Brain pericyte (primary cell): ENCODE measurements at places on chromosomes 12 and 14.

DNA sequence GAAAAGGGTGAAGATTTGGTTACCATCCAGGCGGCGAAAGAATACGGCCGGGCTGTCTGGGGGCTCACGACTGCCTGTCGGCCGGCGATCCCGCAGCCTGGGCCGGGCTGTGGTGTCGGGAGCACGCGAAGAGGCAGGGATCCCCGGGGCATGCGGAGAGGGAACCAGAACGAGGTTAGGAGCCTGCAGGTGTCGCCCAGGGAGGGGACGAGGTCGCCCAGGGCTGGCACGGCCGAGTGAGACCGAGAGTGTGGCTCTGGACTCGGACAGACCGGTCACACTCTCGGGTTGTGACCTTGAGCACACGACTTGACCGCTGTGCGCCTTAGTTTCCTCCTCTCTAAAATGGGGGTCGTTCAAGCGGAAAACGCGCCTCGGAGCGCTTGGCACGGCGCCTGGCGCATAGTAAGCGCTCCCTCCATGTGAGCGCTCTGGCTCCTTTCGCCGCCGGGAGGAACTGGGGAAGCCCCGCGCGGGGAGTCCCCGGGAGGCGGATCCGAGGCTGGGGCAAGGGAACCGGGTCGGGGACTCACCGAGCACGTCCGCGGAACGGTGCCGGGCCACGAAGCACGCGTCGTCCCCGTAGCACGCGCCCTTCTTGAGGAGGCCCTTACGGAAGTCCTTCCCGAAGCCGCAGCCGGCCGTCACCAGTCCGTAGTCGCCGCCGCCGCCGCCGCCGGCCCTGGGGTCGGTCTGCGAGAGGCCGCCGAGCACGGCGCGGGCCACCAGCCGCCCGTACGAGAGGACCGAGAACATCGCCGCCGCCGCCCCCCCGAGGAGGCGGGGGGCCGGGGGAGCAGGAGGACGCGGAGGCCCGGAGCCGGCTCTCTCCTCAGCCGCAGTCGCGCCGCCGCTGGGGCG, 612 bp downstream of the PPTC7 start:
- no peak for DNase-seq

DNA sequence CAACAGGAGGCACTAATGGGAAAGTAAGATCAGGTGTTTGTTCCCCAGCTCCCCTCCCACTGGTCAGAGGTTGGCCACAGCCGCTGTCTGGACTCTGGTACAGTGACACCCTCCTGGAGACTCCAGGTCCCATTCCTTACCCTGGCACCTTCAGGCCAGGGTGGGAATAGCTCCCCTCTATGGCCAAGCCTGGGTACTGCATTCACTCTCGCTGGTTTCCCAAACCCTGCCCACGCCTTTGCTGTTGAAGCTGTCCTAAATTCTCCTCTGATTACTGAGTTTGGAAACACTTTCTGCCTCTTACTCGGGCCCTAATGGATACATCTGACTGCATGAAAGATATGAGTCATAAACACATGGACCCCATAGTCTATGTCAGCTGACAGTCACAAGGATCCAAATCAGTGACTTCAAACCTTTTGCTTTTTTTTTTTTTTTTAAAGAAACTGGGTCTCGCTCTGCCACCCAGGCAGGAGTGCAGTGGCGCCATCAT, 17.9 kb downstream of the HRK start:
- DNase-seq, result no peak

DNA sequence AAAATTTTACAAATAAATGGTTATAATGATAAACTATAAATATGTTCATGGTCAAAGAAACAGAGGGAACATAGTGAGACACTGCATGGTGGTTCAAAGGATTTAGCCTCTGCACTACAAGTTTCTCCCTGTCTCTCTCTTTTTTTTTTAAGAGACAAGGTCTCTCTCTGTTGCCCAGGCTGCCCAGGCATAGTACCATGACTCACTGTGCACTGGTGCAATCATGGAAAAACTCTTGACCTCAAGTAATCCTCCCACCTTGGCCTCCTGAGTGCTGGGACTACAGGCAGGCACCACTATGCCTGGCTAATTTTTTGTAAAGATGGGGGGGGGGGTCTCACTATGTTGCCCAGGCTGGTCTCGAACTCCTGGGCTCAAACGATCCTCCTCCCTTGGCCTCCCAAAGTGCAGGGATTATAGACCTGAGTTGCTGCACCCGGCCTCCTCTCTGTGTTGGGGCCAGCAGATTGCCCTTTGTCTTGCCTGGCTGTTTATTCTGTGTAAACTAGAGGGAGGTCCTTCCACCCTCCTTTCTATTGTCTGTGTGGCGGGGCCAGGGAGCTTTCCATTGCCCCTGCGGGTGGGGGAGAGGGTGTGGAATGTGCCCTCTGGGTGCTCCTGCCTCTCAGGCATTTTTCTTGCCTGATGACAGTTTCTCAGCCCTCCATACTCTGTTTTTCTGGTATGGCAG, 22.1 kb downstream of the MTHFD1 start:
- no peak for DNase-seq

- DNase-seq, result no peak
These were observed 90.7 kb downstream of the PLEKHA5 start for GRCh38 chr12:19220205-19220604.

- no peak for DNase-seq
These were observed 820.3 kb downstream of the TMEM121 start for GRCh38 chr14:106346534-106347290.

GRCh38 chr12:125492354-125493270, 427.4 kb downstream of the AACS start:
- DNase-seq, result no peak

DNA sequence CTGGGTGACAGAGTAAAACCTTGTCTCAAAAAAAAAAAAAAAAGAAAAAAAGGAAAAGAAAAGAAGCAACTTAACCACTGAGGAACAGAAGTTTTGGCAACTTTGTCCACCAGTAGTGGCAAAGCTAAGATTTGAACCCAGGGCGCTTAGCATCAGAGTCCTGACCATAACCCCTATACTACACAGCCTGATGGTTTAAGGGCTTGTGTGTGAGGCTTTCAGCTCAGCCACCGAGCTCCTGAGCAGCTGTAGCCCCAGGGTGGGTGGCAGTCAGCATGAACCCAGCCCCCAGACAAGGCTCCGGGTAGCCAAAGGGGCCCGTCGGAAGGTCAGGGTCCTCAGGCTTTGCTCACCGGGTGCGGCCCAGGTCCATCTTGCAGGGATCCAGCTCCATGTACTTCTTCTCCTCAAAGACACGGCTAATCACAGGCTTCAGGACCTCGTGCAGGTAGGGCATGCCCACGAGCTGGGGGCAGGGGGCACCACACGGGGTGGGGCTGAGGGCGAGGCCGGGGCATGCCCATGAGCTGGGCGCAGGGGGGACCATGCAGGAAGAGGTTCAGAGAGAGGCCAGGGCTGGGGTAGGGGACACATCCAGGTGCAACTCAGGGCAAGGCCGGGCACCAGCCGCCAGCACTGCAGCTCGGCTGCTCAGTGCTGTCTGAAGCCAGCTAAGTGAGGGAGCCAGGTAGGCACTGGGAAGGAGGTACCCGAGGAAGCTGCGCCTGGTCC, 20.9 kb downstream of the RASAL1 start:
- DNase-seq, result no peak

DNA sequence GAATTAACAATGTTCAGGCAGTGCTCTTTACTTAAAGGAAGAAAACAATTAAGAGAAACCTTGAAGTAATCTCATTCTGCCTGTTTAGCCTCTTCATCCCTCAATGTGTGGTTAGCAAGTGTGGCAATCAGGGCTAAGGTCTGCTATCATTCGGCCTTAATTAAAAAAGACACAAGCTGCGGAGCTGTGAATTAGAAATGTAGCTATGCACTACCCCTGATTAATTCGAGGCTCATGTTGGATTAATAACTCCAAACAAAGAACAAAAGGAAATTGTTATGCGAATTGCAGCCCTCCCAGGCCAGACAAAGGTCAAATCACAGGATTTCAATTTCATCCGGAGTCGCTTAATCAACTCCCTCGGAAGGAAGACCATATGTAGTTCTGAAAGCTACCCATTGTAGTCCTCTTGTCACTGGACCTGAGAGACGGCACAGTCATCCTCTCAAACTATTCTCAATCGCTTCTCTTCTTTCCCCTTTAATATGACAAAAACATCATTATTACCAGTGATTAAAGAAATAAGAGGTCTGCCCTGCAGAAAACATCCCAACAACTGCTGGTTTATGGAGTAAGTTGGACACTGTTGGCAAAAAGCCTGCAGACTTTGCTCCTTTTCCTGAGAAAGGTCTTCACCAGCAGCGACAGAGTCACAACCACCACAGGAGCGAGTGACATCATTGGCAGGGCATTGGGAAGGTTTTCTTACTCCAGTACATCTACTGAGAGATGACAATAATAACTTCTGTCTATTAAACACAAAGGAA, 71.1 kb upstream of the SOX5 start:
- DNase-seq, result no peak

DNA sequence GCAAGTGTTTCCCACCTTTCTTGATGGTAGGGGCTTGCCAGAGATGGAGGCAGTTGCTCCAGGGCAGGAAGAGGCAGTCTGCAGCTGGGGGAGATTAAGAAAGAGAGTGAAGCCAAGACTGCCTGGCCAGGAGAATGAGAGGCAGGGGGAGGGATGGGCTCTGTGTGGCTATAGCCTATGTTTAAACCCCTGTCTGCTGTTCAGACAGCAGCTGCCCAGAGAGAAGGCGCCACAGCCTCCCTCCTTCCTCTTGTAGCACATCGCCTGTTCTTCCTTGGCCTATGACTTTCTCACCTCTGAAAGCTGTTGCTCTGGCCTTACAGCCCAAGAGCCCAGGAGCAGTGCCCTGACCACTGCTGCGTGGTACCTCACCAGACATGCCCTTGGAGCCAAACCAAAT, 61.7 kb downstream of the EMP1 start:
- no peak for DNase-seq

- DNase-seq, result no peak
These were observed 404.7 kb downstream of the DAD1 start for GRCh38 chr14:22184157-22184829.
